ENCODE measurements at places on chromosomes 2 and 18. TPM values are rescaled to one million over a fixed set of nuclear protein-coding genes. Genes with fewer than 3 reads are reported as not detected.

PCARE gene
- total RNA-seq = 0.55 TPM

SEPTIN2 gene
- total RNA-seq = 264 TPM

CYTIP gene
- total RNA-seq = 34.7 TPM

OSR1 gene
- total RNA-seq = 9.7 TPM

CYP27C1 gene
- total RNA-seq = not detected

GATA6 gene
- 32.2 TPM for total RNA-seq

GNLY gene
- 18.5 TPM for total RNA-seq

CTLA4 gene
- 1.4 TPM for total RNA-seq

PNO1 gene
- total RNA-seq = 12.0 TPM

Measured in upper lobe of right lung (tissue), 1 donor.